ENCODE measurements at places on chromosomes 5 and 9.
A peak's percentile ranks its signal among the peaks of the same experiment; 100 is the strongest.

DNA sequence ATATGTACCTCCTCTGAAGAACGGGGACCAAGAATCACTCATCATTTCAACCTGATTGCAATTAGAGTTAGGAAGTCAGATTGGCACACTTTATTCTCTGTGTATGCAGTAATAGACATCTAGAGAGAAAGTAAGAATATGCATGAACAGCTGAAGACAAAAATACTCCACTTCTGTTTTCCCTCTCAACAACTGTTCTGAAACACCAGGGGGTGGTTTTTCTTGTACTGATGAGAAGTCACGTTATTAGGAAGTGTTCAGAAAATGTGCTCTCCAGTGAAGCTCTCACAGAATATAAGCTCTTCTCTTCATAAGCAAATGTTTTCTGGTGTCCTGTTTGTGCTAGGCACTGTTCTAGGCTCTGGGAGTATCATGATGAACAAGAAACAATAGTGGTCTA, 531.7 kb upstream of the C9orf72 start:
- no peak for DNase-seq

GRCh38 chr9:128001779-128002298, 21.1 kb upstream of the EEIG1 start:
- DNase-seq: no peak

DNA sequence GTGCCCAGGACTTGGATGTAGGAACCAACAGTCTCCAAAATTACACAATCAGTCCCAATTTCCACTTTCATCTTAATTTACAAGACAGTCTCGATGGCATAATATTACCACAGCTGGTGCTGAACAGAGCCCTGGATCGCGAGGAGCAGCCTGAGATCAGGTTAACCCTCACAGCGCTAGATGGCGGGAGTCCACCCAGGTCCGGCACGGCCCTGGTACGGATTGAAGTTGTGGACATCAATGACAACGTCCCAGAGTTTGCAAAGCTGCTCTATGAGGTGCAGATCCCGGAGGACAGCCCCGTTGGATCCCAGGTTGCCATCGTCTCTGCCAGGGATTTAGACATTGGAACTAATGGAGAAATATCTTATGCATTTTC, 837 bp downstream of the PCDHB2 start:
- no peak for DNase-seq

- no peak for DNase-seq
Observed at GRCh38 chr5:175752826-175753535, 95.1 kb downstream of the HRH2 start.

- no peak for DNase-seq
Observed at GRCh38 chr5:124628721-124629596, 117.5 kb downstream of the ZNF608 start.

- DNase-seq: no peak
Observed at GRCh38 chr9:131396626-131397025, 2.7 kb downstream of the PRRC2B start.

DNA sequence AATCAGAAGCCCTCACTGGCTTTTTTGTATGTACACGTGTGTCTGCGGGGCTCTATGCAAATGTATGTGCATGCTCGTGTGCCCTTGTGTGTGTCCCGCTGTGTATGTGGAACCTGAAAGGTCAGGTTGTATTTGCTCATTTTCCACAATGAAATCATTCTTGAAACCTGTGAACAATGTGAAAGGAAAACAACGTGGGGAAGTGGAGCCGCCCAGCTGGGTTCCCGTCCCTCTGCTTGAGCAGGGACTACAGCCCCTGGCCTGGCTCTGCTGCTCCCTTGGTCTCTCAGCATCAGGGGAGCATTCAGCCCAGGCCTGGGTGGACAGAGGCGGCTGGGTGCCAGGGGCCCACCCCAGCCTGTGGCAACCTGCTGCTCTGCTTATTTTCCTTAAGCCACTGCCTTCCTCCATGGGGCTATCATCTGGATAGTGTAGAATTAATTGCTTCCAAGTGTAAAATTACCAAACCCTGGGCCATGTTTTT, 3.0 kb downstream of the ECSCR start:
- DNase-seq: no peak

DNA sequence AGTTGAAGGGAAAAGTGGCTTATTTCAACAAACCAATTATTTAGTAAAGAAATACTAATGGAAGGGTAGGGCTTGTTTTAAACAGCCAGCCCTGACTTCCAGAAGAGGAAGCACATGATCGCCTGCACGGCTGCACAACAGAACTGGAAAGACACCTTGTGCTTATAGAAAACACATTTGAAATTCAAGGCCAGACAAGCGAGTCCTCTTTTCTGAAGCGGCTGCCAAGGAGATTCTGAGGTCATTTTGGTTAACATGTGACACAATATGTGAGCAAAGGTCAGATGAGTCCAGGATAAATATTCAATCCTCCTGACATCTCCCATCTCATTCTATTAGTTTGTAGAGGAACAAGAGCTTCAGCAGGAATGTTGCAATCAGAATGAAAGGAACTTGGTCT, 461.4 kb upstream of the ST8SIA4 start:
- DNase-seq: no peak

GRCh38 chr9:127066851-127067136, 55.6 kb downstream of the ANGPTL2 start:
- no peak for DNase-seq

DNA sequence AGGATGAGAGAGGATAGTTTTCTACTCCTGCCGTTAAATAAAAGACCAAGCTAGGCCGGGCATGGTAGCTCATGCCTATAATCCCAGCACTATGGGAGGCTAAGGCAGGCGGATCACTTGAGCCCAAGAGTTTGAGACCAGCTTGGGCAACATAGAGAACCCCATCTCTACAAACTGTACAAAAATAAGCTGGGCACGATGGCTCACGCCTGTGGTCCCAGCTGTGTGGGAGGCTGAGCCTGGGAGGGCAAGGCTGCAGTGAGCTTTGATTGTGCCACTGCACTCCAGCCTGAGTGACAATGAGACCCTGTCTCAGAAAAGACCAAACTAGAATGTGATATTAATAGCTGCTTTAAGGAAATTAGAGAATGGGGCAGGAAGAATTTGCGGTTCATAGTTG, 158.4 kb downstream of the NIPBL start:
- DNase-seq: no peak

DNA sequence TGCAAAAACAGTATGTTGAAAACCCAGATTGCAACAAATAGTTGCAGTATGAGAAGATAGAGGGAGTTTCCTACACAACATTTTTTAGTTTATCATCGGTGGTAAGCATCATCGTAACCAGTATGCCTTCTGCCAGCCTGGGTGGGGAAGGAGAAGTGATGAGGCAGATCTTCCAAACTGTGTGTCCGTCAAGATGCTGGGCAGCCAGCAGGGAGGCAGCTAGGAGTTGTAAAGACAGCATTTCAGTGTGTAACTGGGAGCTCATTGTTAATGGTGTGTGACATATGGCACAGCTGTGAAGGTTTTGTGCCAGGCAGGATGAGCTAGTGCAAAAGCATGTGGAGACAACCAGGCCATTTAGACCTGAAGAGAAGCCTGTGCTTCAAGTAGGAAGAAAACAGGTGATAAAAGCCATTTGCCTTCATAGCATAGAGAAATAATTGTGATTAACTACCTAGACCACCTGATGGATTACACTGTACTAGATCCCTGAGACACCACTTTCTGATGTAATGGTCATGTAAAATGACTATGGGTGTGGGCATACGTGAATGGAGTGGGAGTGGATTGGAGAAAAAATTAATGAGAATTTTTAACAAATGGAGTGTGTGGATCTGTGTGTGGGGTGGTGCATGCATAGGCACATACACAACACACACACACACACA, 347.0 kb upstream of the ADAMTSL1 start:
- peak; percentile 21 for DNase-seq

DNA sequence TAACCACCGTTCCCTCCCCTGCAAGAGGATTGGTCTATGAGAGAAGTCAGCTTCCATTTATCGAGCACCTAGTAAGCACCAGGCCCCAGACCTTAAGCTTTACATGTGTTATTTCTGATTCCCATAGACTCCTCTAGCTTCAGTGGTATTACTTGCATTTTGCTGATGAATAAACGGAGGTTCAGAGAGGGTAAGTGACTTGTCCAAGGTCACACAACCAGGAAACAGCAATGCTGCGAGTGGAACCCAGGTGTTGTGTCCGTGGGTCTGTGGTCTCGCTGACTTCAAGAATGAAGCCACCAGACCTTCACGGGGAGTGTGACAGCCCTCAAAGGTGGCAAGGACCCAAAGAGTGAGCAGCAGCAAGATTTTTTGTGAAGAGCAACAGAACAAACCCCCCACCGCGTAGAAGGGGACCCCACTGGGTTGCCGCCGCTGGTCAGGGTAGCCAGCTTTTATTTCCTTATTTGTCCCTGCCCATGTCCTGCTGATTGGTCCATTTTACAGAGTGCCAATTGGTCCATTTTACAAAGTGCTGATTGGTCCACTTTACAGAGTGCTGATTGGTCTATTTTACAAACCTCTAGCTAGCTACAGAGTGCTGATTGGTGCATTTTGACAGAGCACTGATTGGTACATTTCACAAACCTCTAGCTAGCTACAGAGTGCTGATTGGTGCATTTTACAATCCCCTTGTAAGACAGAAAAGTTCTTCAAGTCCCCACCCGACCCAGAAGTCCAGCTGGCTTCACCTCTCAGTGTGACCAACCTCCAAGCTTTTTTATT, 29.1 kb upstream of the KCNIP1 start:
- no peak for DNase-seq

- no peak for DNase-seq
Observed at GRCh38 chr5:491119-491855, 33.0 kb downstream of the SLC9A3 start.

DNA sequence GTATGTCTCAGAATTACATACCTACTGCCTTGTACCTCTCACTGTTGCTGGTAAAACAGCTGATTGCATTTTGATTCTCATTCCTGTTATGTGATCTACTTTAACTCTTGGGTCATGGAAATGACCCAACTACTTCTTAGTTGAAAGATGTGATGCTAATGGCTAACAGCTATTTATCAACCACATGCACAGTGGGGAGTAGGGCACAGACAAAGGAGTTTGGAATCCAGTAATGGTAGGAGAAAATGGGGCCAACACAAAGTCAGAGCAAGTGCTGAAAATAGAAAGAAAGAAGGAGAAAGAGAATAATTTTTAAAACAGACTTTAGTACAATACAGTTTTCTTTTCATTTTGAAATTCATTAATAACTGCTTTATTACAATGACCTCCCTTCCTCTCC, 241.0 kb downstream of the PTPRD start:
- DNase-seq: no peak

- no peak for DNase-seq
Observed at GRCh38 chr9:100459963-100460362, 13.0 kb upstream of the TMEFF1 start.

- DNase-seq: no peak
Observed at GRCh38 chr9:27422279-27422834, 101.7 kb upstream of the IFNK start.

GRCh38 chr5:151562019-151562707, 29.0 kb downstream of the FAT2 start:
- DNase-seq: no peak
